SHP77 treated with DMSO at 0.1 percent for 48 hours (cell line): ENCODE measurements at places on chromosomes 7 and 10.

DNA sequence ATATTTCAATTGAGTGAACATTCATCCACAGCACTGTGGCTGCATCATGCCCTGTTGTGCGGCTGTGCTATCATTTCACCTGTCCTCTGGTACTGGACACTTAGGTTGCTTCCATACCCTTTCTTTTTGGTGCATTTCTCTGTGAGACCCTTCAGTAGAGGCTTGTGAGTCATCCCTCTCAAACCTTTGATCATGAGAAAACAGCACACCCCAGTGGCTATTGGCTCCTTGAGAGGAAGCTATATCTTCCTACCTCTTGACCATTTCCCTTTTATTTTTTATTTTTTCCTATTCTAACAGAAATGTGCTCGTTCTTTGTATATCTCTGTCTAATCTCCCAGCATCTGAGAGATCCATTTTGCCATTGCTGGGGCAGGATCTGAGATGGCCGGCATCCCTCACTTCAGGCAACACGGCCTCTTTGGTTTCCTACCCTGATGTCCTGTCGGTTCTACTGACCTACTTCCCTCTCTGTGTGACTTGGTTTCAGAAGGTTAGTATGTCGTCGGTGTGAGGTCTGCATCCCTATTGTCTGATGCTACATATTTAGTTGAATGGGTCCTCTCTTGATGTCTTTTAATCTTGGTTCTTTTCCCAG lies 23.8 kb upstream of the PIK3AP1 start:
- no peak for DNase-seq

DNA sequence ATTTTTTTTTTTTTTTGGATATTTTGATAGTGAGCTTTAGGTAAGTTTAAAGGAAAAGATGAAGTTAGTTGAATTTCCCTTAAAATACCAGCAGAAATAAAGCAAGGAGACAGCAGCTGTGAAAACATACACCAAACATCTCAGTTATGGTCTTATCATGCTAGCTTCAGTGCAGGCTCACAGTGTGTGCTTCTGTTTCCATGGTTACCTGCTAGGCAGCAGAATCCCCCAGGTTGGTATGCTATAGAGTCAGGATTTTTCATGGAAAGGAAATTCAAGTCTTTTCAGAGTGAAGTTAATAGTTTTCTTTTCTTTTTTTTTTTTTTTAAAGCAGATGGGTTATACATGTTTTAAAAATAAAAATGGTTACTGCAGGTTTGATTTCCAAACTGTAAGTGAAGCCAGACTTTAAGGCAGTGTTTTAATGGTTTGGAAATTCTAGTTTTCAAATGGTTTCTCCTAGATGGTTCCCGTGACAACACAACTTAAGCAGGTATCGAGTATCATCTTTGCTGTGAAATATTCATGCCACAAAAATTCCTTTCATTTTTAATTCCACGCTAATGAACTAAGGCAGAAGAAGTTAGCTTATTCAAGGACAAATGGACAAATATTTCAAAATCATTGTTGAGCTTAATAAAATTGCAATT lies 230.9 kb downstream of the BICC1 start:
- no peak for DNase-seq

DNA sequence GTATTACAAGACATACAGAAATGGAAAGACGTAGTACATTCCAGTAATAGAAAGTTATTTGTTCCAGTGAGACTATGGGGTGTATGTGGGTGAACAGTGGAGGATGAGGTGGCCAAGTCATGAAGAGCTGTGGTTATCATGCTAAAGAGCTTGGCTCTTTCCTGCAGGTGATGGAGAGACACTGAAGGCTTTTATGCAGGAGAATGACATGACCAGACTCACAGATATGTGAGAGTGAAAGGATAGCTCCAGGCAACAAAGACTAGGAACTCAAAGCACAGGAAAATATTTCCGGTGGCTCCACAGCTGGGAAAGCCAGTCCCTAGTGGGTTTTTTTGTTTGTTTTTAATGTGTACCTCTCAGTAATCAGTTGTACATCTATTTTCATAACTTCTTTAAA lies 133.5 kb downstream of the TSPAN12 start:
- DNase-seq, result no peak

DNA sequence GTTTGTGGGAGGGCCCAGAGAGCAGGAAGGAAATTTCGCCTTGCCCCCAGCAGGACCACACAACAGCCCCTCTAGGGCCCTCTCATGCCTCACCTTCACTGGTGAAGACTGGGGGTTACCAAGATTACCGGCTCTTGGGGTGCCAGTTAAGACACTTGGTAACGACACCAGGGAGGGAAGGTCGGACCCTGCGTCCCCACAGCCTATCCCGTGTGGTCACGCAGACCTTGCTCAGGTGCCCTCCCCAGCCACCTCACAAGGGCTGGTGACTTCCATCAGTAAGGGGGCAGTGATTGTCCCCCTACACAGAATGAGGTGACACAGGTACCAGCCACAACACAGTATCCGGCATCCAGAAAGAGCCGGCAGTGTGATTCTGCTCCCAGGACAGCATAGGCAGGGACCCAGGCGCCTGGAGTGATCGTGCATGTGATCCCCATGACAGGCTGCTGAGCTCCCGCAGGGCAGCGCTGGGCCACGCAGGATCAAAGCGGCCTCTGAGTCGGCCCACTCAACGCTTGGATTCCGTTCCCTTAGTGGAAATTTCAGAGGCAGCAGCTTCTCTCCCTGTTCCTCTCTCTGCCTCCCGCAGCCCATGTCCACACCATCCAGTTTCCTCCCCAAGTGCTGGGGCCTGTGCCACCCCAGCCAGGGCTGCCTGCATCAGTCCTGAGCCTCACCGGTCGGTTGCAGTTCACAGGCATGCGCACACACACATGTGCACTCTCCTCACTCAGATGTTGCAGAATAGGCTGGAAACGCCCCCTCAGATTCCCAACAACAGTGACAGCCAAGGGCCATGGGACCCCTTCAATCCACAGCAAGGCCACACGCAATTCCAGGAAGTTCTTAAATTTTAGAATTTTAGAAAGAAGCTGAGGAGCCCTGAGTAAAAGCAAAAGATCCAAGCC lies 35.8 kb downstream of the CAMK2B start:
- no peak for DNase-seq

DNA sequence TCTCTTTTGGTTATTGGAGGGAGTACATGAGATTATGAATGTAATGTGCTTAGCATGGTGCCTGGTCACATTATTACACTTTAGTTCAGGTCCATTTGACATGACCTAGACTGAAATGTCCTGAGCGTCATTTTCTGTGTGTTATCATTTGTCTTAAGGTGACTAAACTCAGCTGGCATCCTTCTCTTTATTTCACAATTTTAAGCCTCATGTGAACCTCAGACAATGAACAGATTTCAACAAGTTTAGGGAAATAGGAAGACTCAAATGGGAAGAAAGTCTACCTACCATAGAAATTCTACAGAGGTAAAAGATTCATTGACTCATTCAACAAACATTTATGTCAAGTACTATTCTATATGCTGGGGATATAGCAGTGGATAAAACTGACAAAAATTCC lies 70.2 kb upstream of the EXOC6 start:
- no peak for DNase-seq

DNA sequence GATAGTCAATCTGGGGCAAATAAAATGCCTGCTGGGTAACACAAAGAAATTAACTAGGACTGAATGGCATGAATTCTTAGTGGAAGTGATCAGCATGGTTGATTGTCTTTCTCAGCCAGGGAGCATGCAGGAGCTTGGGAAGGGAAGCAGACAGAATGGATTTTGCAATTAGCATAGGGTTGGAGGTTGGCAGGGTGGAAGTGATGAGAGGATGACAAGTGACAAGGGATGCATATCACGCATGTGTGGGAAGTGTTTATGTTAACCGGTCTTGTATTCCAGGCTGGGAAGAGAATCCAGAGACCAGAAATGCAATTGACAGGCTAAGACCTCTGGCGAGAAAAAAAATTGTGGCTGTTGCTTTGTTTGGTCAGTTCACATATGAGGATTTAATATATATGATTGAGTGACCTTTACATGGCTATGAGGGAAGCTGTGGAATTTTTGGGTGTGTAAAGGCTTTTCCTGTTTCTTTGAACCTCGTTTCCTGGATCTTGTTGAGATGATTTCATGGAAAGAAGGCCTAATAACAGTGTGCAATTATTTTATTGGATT lies 8.3 kb downstream of the MDFIC start:
- DNase-seq, result no peak

DNA sequence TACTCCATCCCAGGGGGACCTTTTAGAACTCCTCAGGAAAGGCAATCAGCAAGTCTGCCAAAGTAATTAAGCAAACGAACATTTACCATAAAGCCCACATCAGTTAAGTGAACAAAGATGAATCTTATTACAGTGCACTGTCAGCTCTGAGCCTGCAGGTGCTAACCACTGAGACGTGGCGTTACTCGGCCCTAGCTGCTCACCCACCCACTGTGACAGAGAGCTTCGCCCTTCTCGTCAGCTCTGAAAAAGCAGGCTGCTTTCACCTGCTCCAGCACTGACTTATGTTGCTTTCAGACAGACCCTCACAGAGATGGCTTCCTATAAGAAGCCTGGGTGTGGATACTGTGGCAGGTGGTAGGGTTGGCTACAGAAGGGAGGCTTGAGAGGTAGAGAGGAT lies 57.7 kb upstream of the KCNIP2 start:
- DNase-seq, result no peak

GRCh38 chr7:45366475-45366874 lies 207.7 kb upstream of the ADCY1 start:
- no peak for DNase-seq

DNA sequence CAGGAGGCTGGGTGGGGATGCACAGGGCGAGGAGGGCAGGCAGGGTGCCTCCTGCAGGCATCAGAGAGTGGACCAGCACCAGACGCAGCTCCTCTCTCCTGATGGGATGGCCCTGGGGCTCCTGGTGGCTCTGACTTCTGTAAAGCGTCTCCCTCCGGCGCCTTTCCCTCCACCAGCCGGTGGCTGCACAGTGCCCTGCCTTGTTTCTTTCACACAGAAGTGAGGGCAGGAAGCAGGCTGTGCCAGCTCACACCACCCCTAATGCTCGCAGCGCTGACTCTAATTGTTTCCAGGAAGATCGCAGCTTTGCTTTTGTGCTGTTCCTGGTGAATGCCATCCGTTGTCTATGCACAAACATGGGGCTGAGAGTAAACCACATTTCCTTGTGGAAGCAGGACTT lies 152.3 kb upstream of the LANCL2 start:
- no peak for DNase-seq

DNA sequence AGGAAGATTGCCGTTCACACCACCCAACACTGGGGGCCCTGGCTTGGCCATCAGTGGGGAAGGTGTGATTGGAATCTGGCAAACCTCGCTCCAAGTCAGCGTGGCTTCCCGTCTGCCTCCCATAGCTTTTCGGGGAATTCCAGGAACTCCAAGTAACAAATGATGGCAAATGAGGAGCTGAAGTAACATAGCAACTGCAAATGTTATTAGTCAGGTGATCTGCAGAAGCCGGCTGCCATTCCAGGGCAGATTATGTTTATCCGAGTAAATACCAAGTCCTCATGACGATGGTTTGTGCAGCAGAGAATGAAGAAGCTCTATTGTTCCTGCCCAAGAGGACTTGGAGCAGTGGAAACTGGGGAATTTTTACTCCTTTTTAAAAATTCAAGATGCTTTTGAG lies 270.5 kb upstream of the PODXL start:
- no peak for DNase-seq

GRCh38 chr10:127028556-127028955 lies 123.3 kb downstream of the DOCK1 start:
- no peak for DNase-seq

DNA sequence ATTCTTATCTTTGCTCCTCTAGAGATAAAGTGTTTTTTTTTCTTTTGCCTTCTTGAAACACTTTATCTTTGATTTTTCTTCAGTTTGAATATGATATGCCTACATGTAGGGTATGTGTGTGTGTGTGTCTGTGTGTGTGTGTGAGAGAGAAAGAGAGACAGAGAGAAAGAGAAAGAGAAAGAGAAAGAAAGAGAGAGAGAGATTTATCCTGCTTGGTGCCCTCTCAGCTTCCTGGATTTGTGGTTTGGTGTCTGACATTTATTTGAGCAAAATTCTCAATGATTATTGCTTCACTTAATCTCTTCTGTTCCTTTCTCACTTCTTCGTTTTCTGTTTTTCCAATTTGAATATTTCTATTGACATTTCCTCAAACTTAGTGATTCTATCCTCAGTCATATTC lies 60.3 kb downstream of the RAB18 start:
- no peak for DNase-seq
